H1 (cell line): ENCODE measurements at places on chromosomes 4 and X.
A peak's percentile ranks its signal among the peaks of the same experiment; 100 is the strongest.

DNA sequence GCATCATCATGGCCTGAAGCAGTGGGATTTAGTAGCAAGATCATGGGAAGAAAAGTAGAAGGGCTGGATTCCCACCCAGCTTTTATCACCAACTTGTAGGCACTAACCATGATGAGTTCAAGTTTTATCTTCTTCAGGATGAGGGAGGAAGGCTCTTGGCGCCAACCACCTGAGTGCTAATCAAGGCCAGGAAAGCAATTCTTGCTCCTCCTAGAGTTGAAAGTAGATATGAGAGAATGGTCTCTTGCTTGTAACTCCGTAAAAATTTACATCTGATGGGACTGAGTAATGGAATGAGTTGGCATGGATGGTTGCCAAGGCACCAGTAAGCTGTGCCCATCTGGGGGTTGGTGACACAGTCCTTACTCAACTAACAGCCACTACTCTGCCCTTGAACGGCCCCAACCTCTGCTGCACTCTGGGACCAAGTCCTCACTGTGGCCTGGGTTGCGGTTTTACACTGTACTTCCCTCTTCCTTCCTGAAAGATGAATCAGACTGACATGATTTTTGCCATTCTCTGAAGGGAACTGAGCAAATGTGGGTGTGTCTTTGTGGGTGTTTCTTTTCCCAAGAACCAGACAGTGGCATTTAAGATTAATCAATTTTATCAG, 39.4 kb upstream of the NDP start:
- no peak overlapping the region for H3K27ac ChIP-seq
- H3K27me3 ChIP-seq = no peaks in the 10 kb centered on the region
- no peaks in the 10 kb centered on the region for H3K4me1 ChIP-seq

DNA sequence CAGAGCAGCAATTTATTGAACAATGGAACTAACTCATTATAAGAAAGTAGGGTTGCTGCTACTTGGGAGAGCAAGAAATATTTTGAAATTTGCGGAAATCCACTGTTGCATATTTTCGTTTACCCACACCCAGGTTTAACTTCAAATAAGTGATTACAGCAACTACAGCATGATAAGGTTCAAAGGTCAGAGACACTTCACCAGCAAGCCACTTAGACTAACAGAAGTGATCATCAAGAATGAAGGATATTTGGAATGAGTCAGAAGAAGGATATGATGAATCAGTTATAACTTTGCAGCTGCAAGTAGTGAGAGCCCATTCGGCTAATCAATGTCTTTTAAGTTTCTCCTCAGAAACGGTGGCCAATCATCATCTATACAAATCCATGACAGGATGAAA, 199.3 kb downstream of the TMA16 start:
- no peak for DNase-seq
- no peak overlapping the region for H3K4me3 ChIP-seq
- H3K27me3 ChIP-seq = no peaks in the 10 kb centered on the region
- H3K36me3 ChIP-seq = no peaks in the 10 kb centered on the region
- no peaks in the 10 kb centered on the region for H3K4me1 ChIP-seq

GRCh38 chr4:86670756-86671155, 76.6 kb downstream of the PTPN13 start:
- no peak overlapping the region for H3K27ac ChIP-seq
- DNase-seq = no peak
- H3K4me3 ChIP-seq = no peak overlapping the region
- H3K27me3 ChIP-seq = no peaks in the 10 kb centered on the region

GRCh38 chr4:102825261-102826091, 1.9 kb downstream of the UBE2D3 start:
- peak overlapping the region; percentile 98 for H3K27ac ChIP-seq
- no peak for DNase-seq
- peaks cover 35% of the 10 kb centered on the region; the same call in 1 of the 2 replicates for H3K36me3 ChIP-seq
- H3K4me3 ChIP-seq = peak overlapping the region; percentile 85
- H3K27me3 ChIP-seq = no peaks in the 10 kb centered on the region

DNA sequence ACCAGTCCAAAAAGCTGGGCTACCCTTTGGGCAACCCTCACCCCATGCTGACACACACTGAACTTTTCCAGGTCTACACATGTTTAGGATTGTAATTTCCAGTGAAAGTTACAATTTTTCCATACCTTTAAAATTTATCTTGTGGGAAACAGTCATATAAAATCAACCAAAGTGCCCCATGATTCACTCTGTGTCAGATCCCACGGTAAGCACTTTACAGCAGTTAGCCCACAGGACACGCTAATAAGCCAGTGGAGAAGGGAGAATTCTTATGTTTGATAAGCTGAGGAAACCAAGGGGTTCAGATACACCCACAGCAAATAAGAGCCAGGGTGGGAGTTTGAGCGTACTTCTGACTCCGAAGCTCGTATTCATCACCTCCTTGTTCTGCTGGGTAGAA, 72.4 kb upstream of the TBL1X start:
- H3K4me3 ChIP-seq = no peak overlapping the region
- H3K27ac ChIP-seq = no peak overlapping the region
- H3K36me3 ChIP-seq = no peaks in the 10 kb centered on the region
- no peak for DNase-seq
- H3K27me3 ChIP-seq = no peaks in the 10 kb centered on the region

DNA sequence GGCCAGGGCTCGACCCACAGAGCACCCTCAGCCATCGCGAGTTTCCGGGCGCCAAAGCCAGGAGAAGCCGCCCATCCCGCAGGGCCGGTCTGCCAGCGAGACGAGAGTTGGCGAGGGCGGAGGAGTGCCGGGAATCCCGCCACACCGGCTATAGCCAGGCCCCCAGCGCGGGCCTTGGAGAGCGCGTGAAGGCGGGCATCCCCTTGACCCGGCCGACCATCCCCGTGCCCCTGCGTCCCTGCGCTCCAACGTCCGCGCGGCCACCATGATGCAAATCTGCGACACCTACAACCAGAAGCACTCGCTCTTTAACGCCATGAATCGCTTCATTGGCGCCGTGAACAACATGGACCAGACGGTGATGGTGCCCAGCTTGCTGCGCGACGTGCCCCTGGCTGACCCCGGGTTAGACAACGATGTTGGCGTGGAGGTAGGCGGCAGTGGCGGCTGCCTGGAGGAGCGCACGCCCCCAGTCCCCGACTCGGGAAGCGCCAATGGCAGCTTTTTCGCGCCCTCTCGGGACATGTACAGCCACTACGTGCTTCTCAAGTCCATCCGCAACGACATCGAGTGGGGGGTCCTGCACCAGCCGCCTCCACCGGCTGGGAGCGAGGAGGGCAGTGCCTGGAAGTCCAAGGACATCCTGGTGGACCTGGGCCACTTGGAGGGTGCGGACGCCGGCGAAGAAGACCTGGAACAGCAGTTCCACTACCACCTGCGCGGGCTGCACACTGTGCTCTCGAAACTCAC, 3.6 kb downstream of the MID1IP1 start:
- H3K4me3 ChIP-seq = peak overlapping the region; percentile 81
- peak overlapping the region; percentile 86 for H3K27ac ChIP-seq
- H3K4me1 ChIP-seq = peaks cover 3% of the 10 kb centered on the region; the same call in 1 of the 2 replicates
- no peaks in the 10 kb centered on the region for H3K36me3 ChIP-seq
- H3K27me3 ChIP-seq = no peaks in the 10 kb centered on the region

GRCh38 chr4:157964463-157964862, 208.4 kb downstream of the GASK1B start:
- no peak overlapping the region for H3K27ac ChIP-seq
- H3K27me3 ChIP-seq = no peaks in the 10 kb centered on the region
- H3K4me3 ChIP-seq = no peak overlapping the region
- no peak for DNase-seq
- H3K4me1 ChIP-seq = no peaks in the 10 kb centered on the region
- no peaks in the 10 kb centered on the region for H3K36me3 ChIP-seq

DNA sequence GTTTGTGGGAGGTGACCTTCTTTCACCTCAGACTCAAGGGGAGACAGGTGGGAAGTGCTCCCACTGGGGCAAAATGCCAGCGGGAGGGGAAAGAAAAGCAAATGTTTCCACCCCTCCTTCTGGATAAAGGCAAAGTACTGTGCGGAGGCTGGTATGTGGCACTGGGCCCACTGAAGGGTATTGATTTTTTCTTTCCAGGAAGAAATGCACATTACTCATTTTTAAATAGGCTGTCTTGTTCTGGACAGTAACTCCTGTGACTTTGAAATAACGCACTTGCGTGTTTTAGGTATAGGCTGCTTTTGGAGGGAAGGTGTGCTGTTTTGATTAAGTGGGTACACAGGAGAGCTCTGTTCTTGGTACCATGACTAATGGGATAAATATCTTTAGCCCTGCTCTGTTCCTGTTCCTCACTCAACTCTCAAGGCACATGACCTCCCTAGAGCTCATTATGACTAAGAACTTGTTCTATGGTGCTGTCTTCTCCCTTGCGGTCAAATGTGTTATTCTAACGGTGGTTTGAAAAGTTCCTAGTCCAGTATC, 40.7 kb upstream of the MBTPS2 start:
- no peaks in the 10 kb centered on the region for H3K4me1 ChIP-seq
- DNase-seq = no peak
- H3K36me3 ChIP-seq = no peaks in the 10 kb centered on the region
- H3K27ac ChIP-seq = no peak overlapping the region
- no peak overlapping the region for H3K4me3 ChIP-seq
- H3K27me3 ChIP-seq = no peaks in the 10 kb centered on the region

DNA sequence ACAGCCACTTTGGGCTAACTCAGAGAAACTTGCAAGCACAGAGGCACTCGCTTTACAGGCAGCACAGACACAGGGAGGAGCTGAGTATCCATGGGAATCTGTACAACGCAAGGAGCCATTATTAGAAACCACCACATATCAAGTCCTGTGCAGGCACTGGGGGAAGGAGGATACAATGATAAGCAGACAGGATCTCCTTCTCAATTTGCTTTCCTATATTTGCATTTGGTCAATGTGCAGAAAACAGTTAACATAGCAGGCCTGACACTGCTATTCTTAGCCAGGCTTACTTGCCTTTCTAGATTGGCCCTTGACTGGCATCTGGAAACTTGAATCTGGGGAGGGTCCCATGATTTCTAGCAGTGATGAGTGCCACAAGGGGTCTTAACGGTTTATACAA, 65.8 kb downstream of the TEC start:
- H3K27ac ChIP-seq = no peak overlapping the region
- H3K36me3 ChIP-seq = no peaks in the 10 kb centered on the region
- DNase-seq = no peak
- no peak overlapping the region for H3K4me3 ChIP-seq

DNA sequence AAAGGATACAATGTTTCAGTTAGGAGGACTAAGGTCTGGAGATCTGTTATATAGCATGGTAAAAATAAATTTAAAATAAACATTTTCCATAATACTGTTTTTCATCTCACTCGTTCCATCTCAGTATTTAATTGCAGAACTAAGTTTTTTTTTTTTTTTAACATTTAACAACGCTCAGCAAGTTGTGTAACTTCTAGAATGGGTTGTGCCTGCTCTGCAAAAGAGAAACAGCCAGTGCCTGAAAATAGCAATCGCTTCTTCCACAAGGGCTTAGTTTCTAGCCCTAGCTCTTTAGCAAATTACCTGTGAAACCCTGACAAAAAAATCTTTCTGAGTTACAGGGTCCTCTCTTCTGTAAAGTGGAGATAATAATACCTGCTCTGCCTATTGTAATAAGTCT, 41.9 kb downstream of the CNGA1 start:
- no peak overlapping the region for H3K4me3 ChIP-seq
- no peaks in the 10 kb centered on the region for H3K27me3 ChIP-seq
- no peak for DNase-seq
- no peaks in the 10 kb centered on the region for H3K4me1 ChIP-seq
- H3K36me3 ChIP-seq = no peaks in the 10 kb centered on the region

- H3K4me3 ChIP-seq = no peak overlapping the region
- H3K27ac ChIP-seq = no peak overlapping the region
Measured at GRCh38 chr4:39621582-39621981, 17.1 kb downstream of the SMIM14 start.

- H3K27ac ChIP-seq = no peak overlapping the region
- no peak for DNase-seq
- H3K27me3 ChIP-seq = peaks cover 20% of the 10 kb centered on the region
- H3K4me3 ChIP-seq = no peak overlapping the region
- H3K36me3 ChIP-seq = no peaks in the 10 kb centered on the region
Measured at GRCh38 chrX:112078606-112079005, 4.0 kb downstream of the TRPC5 start.

DNA sequence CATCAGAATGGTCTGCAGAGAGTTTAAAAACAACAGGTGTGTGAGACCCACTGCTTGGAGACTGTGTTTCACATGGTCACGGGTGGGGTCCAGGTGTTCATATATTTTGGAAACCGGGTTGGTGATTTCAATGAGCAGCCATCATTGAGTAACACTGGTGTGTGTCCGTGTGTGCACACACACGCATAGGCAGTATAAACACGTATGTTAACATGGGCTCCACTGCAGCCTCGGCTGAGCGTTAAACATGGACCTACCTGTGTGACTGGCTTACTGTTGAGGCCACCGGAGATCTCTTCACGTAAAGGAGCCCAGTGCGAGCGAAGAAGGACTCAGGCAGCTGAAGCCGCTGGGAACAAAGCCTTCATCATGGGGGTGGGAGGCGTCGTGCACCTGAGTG, 56.9 kb upstream of the TLR3 start:
- H3K27me3 ChIP-seq = no peaks in the 10 kb centered on the region
- H3K36me3 ChIP-seq = no peaks in the 10 kb centered on the region
- 0 out of 2 replicates have a peak overlapping the region, but pooled peaks have one; percentile 46 for H3K27ac ChIP-seq
- peak; percentile 23 for DNase-seq
- no peak overlapping the region for H3K4me3 ChIP-seq

DNA sequence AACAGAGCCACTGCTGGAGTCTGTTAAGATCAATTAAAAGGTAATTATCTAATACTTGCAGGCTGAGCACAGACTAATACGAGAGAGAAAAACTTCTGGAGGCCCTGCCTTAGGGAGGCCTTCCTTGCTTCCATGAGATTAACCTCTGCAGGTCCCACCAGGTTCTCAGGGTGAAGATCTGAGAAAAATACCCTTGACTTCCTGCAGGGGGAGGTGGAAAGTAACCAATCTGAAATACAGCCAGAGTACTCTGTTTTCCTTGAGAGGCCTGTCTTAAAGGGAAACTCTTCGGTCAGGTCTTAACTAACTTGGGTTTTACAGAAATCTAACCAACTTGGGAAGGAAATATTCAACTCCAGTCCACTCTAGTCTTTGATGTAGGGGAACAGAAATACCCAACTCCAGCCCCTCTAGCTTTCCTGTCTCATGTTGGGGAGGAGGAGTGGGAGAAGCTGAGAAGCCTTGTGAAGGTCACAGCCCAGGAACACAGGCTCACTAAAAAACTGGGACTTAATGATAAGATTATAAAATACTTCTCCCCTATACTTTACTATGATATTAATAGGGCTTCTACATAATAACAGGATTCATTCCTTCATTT, 77.1 kb downstream of the TBCK start:
- no peaks in the 10 kb centered on the region for H3K36me3 ChIP-seq
- no peak overlapping the region for H3K27ac ChIP-seq
- H3K4me3 ChIP-seq = no peak overlapping the region
- H3K27me3 ChIP-seq = no peaks in the 10 kb centered on the region

GRCh38 chrX:150616179-150616862, 47.9 kb downstream of the MTM1 start:
- no peaks in the 10 kb centered on the region for H3K27me3 ChIP-seq
- H3K4me3 ChIP-seq = no peak overlapping the region
- DNase-seq = no peak
- no peaks in the 10 kb centered on the region; the same call in 1 of the 2 replicates for H3K36me3 ChIP-seq
- no peaks in the 10 kb centered on the region for H3K4me1 ChIP-seq
